ENCODE measurements at places on chromosomes 1 and 21. TPM values are rescaled to one million over a fixed set of nuclear protein-coding genes. Genes with fewer than 3 reads are reported as not detected.

Gene CA6
- 4.8 TPM for total RNA-seq

Gene RIMS3
- 0.59 TPM for total RNA-seq

Gene SPATA45
- total RNA-seq: 0.89 TPM

Gene FAM76A
- total RNA-seq: 10.9 TPM

Gene HPCA
- total RNA-seq: not detected

Gene G0S2
- total RNA-seq: 162 TPM

Gene SKI
- total RNA-seq: 28.4 TPM

Gene MOB3C
- 8.9 TPM for total RNA-seq

DNA sequence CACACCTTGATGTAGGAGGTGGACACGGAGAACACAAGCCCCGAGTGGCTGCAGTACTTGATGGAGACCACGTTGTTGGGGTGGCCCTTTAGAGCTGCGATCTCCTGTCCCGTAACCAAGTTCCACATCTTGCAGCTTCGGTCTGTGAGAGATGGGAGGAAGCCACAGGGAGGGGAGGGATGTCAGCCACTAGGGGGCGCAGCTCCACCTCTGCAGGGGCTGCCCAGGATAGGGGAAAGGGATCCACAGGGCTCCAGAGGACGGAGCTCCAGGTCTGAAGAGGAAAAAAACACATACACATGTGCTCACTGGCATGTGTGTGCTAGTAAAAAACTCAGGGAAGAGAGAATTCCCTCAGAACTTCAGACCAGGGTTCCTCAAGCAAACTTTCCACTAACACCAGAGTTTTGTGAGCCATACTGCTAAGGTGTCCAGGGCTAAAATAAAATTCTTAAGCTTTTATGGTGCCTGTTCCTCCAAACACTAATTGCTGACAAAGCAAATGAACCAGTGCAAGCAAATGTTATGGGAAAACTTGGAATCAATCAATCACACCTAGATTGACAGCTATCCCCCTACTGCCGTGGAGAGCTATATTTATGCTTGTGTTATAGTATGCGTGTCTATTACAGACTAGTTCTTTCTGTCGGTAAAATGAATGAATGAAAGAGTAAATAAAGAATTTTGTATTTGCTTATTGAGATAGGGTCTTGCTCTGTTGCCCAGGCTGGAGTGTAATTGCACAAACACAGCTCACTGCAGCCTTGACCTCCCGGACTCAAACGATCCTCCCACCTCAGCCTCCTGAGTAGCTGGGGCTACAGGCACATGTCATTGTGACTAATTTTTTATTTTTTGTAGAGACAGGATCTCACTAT lies 43.7 kb downstream of the KIF21B start:
- no peak for DNase-seq

DNA sequence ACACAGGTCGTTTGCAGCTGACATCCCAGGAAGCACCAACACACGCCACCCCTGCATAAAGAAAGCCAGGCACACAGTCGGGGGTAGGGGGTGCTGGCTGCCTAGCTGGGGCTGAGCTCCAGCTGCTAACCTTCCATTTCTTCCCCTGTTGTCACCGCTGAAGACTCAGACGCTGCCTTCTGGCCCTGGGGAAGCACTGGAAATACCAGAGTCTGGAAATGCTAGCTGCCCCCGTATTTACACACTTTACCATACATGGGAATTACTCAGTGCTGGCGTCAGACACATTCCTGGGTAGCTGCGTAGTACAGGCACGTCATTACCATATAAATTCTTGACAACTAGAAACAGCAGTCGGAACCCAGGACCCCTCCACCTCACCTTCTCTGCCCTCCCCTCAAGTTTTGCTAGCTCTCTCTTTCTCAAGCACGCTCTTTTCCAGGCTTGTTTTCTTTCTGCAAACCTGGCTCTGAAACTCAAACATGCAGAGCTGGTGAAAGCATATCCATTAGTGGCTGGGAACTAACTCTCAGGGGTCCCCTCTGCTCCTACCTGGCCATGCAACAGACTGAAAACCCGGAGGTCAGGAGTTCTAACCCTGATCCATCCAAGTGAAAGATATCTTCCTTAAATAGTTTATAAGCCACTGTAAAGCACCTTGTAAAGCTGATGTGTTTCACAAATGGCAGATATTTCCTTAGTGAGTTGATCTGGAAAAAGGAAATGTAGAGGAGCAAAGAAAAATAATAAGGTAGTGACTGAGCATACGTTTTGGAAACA lies 3.3 kb downstream of the CSRP1 start:
- peak; percentile 72 for DNase-seq

DNA sequence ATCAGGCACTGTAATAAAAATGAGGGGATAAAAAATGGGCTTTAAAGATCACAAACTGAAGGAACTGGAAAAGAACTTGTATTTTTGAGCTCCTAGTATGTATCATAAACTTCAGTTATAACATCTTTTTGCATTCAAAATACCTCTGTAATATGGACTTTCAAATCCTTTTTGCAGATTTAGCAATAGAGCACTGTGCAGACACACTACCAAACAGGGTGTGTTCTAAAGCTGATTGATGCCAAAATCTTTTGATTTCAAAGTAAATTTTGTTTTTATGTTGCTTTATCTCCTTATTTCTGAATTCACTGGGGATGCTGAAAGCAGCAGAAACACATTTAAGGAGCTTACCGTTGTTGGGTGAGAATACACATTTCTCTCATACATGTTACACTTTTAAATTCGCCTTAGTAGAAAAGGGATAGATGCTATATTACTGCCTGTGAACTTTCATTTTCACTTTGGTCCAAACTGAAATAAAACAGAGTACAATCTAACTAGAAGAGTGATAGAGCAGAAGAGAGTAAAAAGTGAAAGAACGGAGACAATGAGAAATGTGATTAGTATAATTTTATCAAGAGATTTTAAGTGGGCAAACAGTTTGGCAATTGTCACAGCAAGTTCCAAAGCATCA lies 1126.6 kb downstream of the BRINP3 start:
- no peak for DNase-seq

GRCh38 chr1:184191181-184191621 lies 139.7 kb downstream of the TSEN15 start:
- peak; percentile 96 for DNase-seq

DNA sequence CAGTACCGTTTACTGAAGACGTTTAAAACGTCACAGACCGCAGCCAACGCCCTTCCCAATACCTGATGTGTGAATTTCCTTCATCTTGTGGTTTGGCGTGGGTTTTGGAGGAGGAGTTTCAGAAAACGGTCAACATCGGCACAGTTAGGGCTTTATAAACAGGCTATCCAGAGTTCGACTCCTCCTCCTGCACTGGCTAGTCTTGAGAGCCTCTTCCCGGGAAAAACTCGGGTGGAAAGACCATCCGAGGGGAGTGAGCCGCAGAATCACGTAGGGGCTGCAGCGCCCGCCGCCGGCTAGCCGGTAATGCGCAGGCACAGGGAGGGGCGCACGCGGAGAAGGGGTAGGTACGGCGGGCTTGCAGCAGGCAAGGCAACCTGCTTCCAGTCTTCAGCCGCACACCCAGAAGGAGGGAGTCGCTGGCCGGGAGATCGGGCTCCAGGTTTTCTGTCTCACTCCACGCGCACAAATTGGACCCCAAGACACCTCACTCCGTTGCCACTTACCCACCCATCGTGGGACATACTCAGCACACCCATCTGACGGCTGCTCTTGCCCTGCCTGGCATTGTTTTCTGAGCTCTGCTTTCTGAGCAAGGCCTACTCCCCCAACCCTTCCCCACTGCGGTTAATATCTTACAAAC lies 25.4 kb downstream of the SLC19A2 start:
- no peak for DNase-seq

- DNase-seq: no peak
Observed at GRCh38 chr1:153527683-153528040, 8.1 kb downstream of the S100A6 start.

DNA sequence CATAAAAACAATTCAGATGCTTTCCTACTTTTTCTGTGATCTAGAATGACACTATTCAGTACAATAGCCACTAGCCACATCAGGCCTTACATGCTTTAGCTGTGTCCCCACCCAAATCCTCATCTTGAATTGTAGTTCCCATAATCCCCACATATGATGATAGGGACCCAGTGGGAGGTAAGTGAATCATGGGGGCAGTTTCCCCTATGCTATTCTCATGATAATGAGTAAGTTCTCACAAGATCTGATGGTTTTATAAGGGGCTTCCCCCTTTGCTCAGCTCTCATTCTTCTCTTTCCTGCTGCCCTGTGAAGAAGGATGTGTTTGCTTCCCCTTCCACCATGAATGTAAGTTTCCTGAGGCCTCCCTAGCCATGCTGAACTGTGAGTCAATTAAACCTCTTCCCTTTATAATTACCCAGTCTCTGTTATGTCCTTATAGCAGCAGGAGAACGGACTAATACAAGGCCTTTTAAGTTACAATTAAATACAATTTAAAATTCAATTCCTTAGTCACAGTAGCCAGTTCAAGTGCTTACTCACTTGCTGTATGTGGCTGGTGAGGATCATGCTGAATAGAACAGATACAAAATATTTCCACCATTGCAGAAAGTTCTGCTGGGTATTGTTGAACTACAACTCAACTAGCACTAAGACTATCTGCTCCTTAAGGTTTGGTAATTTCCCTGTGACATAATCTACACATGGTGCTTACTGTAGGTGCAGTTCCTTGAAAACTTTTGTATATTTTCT lies 106.7 kb downstream of the SCMH1 start:
- no peak for DNase-seq

DNA sequence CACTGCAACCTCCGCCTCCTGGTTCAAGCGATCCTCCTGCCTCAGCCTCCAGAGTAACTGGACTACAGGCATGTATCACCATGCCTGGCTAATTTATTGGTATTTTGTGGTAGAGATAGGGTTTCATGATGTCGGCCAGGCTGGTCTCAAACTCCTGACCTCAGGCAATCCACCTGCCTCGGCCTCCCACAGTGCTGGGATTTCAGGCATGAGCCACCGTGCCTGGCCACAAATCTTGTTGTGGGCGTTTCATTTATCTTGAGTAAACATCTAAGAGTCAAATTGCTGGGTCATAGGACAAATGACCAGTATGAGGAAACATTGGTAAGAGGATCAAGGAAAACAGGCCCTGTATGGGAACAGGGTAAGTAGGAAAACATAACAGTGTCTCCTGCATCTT lies 17.9 kb downstream of the TMEM200B start:
- DNase-seq: no peak

GRCh38 chr1:45583666-45584350 lies at the start of gene NASP:
Gene NASP (plus strand): TSS chr1:45584041. CDS start chr1:45584147, 106 bp downstream.
- peak; percentile 93 for DNase-seq

- DNase-seq: no peak
Observed at GRCh38 chr1:74427681-74428080, 84.7 kb downstream of the LRRC53 start.

DNA sequence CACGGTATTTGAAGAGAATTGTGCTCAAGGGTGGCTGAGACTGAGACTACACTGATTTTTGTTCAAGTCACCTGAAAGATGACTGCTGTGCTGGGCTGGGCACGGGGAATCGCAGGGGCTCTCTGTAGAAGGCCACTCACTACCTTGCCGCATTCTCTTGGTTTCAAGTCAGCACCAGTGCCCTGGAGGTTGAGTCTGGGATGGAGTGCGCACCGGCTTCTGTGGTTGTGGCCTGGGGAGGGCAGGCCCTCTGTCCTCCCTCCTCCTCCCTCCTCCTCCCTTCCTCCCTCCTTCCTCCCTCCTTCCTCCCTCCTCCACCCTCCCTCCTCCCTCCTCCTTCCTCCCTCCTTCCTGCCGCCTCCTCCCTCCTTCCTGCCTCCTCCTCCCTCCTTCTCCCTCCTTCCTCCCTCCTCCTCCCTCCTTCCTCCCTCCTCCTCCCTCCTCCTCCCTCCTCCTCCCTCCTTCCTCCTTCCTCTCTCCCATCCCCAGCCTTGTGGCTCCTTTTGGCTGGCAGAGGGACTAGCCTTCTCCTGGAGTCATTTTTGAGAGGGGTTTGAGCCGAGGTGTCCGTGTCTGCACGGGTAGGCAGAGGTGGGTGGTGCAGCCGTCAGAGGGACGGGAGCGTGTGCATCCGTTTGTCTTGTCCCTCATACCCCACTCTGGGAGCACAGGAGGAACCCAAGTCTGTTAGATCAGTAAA lies 9.5 kb downstream of the RER1 start:
- DNase-seq: no peak

GRCh38 chr21:44637018-44637850 lies at the start of gene KRTAP10-10:
Gene KRTAP10-10 (plus strand): TSS chr21:44637356. CDS start chr21:44637418, 62 bp downstream.
- no peak for DNase-seq

GRCh38 chr1:31031330-31032143 lies 34.0 kb downstream of the PUM1 start:
- no peak for DNase-seq

All from skin of body (tissue), 3 donors.